Endothelial cell of umbilical vein (primary cell): ENCODE measurements at places on chromosomes 7 and 10. TPM values are rescaled to one million over a fixed set of nuclear protein-coding genes. Genes with fewer than 3 reads are reported as not detected.

GRCh38 chr7:54664235-54665228 is 94.5 kb downstream of the SEC61G start:
- no peak overlapping the region for H3K27ac ChIP-seq
- no peaks in the 10 kb centered on the region for H3K4me1 ChIP-seq
- H3K4me3 ChIP-seq: no peak overlapping the region

DNA sequence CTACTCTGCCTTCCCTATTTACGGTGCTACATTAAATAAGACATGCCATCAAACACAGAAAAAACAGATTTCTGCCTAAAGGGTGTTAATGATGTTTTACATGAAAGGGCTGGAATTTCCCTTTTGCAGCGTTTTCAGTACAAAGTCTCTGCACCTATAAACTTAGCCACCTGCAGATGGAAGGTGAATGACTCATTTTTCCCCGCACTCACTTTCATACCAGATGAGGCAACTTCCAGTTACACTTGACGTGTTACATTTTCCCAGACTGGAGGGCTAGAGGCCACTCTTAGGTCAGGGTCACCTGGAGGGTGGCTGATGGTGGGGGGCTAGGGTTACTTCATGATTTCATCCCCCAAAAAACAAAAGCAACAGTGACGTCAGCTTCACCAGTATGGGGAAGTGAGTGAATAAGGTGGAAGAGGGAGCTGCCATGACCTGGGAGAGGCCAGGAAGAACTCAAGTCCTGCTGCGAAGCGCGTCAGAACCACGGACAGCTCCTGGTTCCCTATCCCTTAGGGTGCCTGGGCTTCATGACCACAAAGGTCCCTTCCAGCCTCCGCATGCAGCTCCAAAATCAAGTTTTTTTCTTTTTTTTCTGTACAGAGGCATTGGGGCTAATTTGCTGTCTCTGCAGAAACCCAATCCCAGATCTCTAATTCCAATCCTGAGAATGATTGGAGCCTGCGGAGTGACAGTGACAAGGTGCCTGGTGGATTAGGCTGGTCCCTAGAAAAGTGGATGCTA is 94.0 kb downstream of the ADARB2 start:
- H3K4me1 ChIP-seq: no peaks in the 10 kb centered on the region
- no peak for DNase-seq
- no peaks in the 10 kb centered on the region for H3K27me3 ChIP-seq
- no peaks in the 10 kb centered on the region for H3K36me3 ChIP-seq

DNA sequence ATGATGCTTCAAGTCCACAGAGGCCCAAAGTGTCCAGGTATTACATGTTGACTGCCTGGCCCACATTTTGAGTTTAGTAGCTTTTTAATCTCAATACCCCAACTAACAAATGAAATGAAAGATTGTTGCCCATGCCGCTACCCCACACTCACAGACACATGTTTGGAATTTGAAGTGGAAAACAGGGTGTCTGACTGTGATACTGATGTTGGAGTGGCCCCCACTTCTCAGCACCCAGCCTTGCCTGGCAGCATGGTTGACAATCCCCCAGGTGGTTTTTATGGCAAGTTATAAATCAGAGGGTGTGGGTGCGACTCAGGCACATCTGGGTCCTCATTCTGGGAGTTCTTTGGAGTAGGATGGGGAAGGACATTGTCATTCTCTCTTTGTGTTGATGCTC is 314.7 kb upstream of the ZNF32 start:
- no peak overlapping the region for H3K27ac ChIP-seq
- H3K27me3 ChIP-seq: no peaks in the 10 kb centered on the region

- H3K4me1 ChIP-seq: no peaks in the 10 kb centered on the region
- H3K27me3 ChIP-seq: no peaks in the 10 kb centered on the region
- H3K4me3 ChIP-seq: no peak overlapping the region
- DNase-seq: no peak
- H3K27ac ChIP-seq: no peak overlapping the region
These were observed 172.5 kb downstream of the ELFN1 start for GRCh38 chr7:1842321-1843221.

- peak overlapping the region; percentile 60 for H3K27ac ChIP-seq
- peak overlapping the region; percentile 43 for H3K4me3 ChIP-seq
- H3K4me1 ChIP-seq: peaks cover 40% of the 10 kb centered on the region
These were observed 2.5 kb downstream of the LFNG start for GRCh38 chr7:2521952-2522591.

- H3K27me3 ChIP-seq: no peaks in the 10 kb centered on the region
- peaks cover 14% of the 10 kb centered on the region for H3K4me1 ChIP-seq
- no peak overlapping the region for H3K27ac ChIP-seq
- DNase-seq: peak; percentile 27
- H3K36me3 ChIP-seq: no peaks in the 10 kb centered on the region
These were observed 11.7 kb downstream of the STAM start for GRCh38 chr10:17655567-17656146.

KCND2 gene
- not detected in 2 replicates for polyA plus RNA-seq

HOXA9 gene
- 47.2 and 84.1 TPM in 2 replicates for polyA plus RNA-seq

NUDT13 gene
- polyA plus RNA-seq: 0.92 and 1.6 TPM in 2 replicates

CAMK2B gene
- polyA plus RNA-seq: 0.57 and 0.72 TPM in 2 replicates

ANXA8 gene
- polyA plus RNA-seq: not detected in 2 replicates

FXYD4 gene
- not detected in 2 replicates for polyA plus RNA-seq

EPDR1 gene
- polyA plus RNA-seq: 0.40 and 0.57 TPM in 2 replicates

MSMB gene
- polyA plus RNA-seq: not detected in 2 replicates
